ENCODE measurements at places on chromosomes 11 and 22.

DNA sequence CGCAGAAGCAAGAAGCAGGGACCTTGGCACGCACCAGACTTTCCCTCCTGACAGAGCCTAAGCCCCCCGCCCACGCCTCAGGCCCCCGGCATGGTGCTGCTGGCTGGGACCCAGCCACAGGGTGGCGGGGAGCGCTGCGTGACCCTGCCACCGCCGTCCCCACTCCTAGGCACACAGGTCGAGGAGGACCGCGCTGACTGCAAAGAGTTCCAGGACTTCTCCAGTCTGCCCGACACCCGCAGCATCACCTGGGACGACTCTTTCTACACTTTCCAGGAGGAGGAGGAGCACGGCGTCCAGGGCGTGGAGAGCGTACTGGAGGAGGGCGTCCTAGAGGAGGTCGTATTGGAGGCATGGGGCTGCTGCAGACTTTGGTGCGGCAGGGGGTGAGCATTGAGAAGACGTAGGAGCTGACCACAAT lies 103.7 kb downstream of the TRIM51G start:
- no peak for DNase-seq

DNA sequence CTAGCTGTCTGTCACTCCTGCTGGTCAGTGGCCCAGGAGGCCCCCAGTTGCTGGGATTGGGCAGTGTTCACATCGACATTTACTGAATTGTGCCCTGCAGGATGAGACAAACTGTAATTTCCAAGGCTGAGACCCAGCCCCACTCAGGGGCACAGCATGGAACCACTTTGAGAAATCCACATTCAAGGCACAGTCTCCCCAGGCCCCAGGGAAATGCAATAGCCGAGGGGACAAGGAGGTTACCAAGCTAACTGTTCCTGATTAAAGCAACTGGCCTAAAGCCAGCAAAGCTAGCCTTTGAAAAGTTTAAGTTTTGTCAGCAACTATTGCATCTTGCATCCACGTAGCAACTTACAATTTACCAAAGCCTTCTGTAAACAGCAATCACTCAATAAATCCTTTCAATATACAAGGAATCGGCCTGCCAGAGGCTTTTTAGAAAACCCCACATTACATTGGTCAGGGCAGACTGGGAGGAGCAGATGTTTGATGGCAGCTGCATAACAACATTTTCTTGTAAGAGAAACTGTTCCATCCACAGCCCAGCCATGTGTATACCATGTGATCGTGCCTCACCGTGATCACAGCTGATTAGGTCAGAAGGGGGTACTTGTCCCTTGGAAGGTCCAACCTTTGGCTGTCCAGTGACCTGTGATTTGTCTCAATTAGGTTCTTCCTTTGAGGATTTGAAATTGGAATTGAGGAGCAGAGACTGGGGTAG lies 103.9 kb downstream of the TENM4 start:
- DNase-seq: no peak

- no peak for DNase-seq
Observed at GRCh38 chr22:46349681-46350080, 14.2 kb downstream of the TRMU start.

DNA sequence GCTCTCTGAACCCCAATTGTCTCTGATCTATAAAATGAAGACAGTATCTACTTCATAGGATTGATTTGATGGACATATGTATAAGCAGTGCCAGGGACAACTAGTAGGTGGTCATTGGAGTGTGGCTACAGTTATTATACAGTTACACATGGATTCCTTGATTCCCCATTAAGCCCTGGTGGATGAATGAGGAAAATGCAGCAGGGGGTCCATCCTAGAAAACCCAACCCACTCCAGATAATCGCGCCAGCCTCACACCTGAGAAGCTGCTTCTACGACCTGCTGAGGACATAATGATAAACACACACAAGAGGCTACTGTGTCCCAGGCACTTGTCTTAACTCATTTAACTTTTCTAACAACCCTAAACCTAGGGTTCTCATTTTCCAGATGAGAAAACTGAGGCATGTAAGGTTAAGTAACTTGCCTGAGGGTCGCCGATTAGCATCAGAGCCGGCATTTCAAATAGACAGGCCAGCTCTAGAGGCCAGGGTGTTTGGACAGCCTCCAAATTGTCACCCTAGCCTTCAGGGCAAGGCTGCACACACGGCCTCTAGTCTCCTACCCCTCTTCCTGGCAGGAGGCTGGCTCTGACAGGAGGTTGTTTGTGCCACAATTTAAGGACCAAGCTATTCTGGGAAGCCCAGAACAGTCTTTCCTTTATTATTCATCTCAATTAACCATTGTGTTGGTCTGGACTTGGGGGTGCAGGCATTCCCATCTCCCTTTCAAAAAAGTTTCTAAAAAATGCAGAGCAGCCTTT lies 3.8 kb upstream of the C11orf91 start:
- no peak for DNase-seq

DNA sequence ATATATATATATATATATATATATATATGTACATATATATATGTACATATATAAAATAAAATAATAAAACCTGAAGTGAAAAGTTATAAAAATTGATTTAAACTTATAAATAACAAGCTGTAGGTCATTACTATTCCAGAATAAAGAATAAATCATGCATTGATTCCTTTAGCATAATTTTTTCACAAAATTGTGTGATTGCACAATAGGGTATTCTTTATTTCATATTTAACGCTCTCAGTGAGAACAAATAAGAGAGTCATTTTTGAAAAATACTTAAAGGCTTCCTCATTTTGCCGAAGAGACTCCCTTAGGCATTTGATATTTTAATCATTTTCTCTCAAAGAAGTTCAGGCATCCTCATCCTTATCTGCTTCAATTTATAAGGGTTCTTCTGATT lies 41.3 kb upstream of the API5 start:
- no peak for DNase-seq

GRCh38 chr11:119338318-119338890 lies 2.3 kb downstream of the C1QTNF5 start:
- peak; percentile 56 for DNase-seq

- peak; percentile 45 for DNase-seq
Observed at GRCh38 chr22:22156716-22157347, 87.8 kb upstream of the VPREB1 start.

Data from central memory CD4-positive, alpha-beta T cell (primary cell).